ENCODE measurements at places on chromosomes 12 and 14. TPM values are rescaled to one million over a fixed set of nuclear protein-coding genes. Genes with fewer than 3 reads are reported as not detected.

DNA sequence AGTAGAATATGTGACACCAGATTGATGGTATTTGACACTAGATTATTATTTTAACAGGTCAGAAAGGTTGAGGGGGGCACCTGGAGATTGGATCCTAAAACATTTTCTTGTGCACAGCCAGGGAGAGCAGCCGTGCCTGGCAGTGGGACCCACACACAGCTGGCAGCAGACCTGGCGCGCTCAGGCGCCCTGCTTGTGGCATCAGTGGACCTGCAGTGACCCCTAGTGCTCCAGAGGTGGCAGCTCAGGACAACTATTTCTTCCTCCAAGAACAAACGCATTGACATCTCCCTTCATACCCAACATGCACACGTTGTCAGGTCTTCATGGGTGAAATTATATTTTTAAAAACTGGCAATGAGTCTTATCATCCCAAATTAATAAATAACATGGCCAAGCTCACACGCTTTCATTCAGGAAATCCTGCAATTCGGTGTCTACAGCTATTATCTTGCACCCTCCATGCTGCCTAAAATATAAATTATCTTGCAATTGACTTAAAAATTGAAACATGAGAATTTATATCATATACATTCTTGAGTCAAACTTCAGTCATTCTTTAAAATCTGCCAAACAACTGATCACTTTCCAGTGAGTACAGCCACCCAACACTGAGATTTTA lies 7.7 kb upstream of the TMEM132D start:
- DNase-seq, result no peak

DNA sequence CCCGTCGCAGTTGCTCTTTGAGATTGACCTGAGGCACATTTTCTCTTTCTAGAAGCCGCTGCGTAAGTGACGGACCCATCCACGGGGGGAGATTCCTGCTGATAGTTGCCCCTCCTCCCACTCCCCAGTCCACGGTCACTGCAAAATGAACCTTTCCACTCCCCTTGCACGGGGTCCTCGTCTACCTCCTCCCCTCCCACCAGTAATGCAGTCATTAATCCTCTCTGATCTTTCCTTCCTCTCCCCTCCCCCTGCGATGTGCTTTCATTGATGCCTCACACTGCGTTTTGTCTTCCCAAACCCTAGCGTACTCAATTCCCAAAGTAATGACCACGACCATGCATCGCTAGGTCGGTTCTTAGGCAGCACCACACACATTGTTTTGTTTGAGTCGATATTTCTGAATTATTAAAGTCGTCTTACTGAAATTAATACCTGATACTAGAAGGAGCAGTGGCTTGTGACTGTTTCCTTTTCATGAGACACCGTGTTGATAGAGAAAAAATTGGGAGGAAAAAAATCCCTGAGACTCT lies 857 bp downstream of the ETNK1 start:
- DNase-seq, result no peak

DNA sequence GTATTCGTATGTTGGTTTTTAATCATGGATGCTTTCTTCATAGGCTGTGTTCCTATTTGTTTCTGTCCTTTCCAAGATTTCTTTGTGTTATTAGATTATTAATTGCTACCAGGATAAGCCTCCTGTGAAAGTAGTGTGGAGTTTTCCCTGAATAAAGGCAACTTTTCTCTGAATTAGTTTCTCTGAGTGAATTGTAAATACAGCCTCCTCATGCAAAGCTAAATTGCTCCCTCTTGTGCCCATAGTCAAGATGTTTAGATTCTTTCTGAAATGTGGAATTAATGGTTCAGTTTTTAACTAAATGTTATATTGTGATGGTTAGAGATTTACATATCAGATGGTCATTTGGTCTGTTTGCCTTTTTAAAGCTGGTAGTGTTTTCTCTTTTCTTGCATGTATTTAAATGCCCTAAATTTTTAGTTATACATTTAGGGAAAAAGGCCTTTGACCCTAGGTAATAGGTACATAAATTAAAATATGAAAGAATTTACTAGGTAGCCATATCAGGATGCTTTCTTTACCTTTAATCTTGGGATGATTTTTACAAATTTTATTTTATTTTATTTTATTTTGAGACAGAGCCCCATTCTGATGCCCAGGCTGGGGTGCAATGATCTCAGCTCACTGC lies 8.9 kb downstream of the APAF1 start:
- no peak for DNase-seq

The DIP2B gene
- total RNA-seq, result 28.6 TPM

DNA sequence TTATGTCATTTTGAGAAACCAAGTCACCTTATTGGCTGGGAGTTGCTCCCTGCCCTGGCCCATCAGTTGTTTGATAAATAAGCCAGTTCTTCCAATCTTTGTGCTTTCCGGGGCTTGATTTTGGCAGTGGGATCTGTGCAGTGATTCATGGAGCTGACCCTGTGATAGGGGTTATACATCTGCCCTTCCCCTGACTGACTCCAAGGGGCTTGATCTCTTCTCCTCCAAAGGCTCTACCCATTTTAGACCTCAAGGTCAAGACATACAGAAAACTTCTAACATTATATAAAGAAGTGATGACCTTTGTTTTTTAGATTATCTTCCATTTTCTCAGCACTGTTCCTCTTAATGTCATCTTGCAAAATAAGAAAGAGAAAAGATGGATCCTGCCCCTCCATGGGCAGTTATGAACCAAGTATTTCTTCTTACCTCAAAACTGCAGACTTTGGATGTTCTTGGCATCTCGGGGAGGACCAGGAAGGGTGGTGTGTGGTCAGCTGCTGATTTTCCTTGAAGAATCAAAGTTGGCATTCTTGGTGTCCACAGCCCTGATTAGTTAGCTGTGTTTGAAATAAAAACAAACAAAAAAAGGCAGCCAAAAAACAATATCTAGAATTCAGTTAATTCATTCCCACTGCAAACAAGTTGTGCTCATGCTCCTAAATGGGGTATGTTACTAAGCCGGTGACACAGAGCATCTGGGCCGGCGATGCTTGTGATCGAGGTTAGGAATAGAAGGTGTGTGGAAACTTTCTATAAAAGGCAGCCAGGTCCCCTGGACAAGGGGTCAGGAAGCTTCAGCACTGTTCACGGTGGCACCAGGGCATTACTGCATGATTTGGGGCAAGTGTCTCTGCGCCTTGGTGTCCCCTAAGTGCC lies 120.2 kb downstream of the SAMD4A start:
- no peak for DNase-seq

The KERA gene
- 0.17 TPM for total RNA-seq

The C3AR1 gene
- not detected for total RNA-seq

GRCh38 chr14:75282170-75282554 lies 3.5 kb downstream of the FOS start:
- no peak for DNase-seq

The SBNO1 gene
- total RNA-seq, result 43.1 TPM

The HOXC10 gene
- total RNA-seq, result not detected

GRCh38 chr12:96824074-96824837 lies 82.8 kb upstream of the NEDD1 start:
- DNase-seq, result no peak

- DNase-seq, result peak; percentile 75
Measured at GRCh38 chr12:107320033-107320928, 226.9 kb upstream of the CRY1 start.

DNA sequence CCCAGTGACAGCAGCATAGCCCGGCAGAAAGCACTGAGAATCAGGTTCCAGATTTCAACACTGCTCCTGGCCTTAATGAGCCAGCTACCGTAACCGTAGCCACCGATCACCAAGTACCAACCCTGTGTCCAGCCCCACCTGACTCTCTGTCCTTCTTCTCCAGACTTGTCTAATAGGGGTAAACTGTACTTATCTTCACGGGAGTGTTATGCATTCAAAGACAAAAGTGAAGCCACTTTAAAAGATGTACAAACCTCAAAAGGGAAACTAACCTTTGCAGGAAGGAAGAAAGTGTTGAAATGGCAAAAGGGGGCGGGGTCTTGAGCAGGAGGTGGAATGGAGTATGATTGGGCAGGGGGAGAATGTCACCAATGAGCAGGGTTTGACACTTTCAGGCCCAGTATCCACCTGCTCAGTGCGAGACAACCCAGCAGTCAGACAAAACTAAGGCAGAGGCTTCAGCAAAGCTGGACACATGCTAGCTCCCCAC lies 226.1 kb downstream of the CHST11 start:
- no peak for DNase-seq

DNA sequence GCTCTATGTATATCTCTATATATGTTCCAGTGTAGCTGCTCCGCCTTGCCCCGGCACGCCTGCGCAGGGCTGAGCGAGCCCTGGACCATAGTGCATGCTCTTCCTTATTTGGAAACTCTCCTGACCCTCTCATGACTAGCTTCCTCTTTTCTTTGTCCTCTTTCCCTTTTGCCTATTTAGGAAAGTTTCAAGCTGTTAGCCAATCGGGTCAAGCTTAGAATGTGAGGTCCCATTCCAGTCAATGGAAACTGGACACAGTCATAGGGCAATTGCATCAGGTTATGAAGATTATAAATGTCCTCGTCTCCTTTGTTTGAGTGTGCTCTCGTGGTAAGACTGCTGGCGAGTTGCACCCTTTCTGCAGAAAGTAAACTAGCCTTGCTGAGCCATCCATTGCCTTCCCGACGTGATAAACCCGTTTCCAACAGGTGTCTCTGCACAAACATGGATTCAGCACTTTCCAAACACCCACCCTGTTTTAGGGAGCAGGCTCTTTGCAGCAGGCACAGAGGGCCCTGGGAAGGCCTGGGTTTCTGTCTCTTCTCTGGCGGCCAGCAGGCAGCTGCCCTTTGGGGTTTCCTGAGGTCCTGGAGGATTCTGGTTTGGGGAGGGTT lies 30.9 kb downstream of the CCDC92 start:
- DNase-seq, result no peak

DNA sequence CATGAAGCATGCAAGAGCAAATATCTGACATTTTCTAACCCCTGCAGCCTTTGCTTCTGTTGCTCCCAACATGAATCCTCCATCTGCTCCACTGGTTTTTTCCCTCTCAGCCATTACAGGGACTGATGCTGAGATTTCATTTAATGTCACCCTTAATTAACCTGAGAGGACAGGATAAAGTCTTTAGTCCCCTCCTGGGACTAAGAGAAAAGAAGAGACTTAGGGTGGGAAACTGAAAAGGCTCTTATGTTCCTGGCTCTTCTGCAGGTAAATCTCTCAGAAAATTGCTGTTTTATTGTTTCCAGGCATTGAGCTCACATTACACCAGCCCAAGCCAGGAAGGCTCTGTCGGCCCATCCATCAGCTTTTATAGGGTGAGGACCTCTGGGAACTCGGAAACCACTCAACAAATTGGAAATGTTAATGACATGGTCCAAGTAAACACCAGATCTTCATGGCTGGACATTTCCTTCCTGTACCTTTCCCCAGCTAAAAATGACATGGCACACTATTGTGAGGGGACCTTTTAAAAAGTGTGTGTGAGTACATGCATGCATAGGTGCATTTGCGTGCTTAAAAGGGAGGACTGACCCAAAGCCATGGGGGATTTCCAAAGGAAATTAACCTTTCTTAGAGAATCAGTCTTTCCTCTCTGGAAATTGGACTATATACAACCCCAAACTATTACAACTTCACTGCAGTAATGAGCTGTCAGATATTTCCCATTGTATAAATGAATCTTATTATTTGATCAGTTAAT lies 408.1 kb upstream of the TMTC1 start:
- DNase-seq, result no peak

DNA sequence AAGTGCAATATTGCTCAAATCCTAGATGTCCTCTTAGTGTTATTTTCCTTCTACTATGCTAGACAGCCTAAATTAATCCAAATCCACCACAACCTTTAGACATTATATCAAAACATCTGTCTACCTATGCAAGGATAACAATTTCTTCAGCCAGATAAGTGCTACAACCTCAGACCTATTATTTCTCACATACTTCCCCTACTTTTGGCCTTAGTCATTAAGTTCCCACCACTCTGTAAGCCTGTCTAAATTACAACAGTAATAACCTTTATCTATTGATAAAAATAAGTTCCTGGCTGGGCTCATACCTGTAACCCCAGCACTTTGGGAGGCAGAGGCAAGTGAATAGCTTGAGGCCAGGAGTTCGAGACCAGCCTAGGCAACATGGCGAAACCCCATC lies 74.0 kb downstream of the KIF21A start:
- DNase-seq, result no peak

The AQP2 gene
- total RNA-seq, result not detected

The CYP46A1 gene
- 4.7 TPM for total RNA-seq

DNA sequence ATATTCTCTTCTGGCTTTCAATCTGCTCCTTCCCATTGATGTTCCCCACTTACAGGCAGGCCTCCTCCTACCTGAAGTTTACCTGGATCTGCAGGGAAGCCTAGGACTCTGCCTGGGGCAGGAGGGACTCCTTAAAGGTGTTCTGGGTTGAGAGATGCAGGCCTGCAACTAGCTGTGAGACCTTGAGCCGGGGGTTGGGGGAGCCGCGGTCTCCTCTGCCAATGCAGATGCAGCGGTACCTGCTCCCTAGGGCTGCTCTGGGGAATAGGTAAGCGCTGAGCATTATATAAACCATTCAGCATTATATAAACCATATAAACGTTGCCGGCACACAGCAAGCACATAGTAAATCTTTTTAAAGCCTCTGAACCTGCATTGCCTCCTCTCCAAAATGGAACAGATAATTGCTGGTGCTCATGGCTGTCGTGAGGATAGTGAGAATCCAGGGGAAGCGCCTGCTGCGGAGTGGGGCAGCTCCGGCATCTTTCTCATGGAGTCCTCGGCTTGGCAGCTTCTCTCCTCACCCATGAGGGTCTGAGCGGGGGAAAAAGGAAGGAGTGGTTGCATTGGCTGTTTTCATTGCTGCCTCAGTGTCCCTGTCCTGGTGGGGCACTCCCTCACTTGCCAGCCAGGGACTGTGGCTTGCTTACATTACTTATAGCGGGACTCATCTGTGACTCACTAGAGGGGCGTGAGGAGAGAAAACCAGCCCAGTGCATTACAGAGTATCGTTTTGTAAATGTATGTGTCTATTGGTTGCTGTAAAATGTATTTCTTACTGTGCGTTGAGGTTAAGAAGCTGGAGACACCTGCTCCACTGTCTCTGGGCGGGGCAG lies 12.5 kb upstream of the KRT80 start:
- DNase-seq, result no peak

- no peak for DNase-seq
Measured at GRCh38 chr14:96138241-96138640, 66.4 kb upstream of the BDKRB2 start.

- no peak for DNase-seq
Measured at GRCh38 chr14:73752297-73752992, 38.3 kb upstream of the PNMA1 start.

The FOXG1 gene
- 1.7 TPM for total RNA-seq
